Activated CD4-positive, alpha-beta T cell treated with anti-CD3 and anti-CD28 coated beads, Interleukin-2, amount 10 ng/mL, durations not matched to agents 24 days and 14 days (primary cell): ENCODE measurements at places on chromosomes 2 and 18. TPM values are rescaled to one million over a fixed set of nuclear protein-coding genes. Genes with fewer than 3 reads are reported as not detected.

GRCh38 chr2:207692206-207693065, 19.0 kb upstream of the CCNYL1 start:
- DNase-seq = peak; percentile 80

GRCh38 chr2:51018145-51018544, 13.8 kb downstream of the NRXN1 start:
- DNase-seq = no peak

DNA sequence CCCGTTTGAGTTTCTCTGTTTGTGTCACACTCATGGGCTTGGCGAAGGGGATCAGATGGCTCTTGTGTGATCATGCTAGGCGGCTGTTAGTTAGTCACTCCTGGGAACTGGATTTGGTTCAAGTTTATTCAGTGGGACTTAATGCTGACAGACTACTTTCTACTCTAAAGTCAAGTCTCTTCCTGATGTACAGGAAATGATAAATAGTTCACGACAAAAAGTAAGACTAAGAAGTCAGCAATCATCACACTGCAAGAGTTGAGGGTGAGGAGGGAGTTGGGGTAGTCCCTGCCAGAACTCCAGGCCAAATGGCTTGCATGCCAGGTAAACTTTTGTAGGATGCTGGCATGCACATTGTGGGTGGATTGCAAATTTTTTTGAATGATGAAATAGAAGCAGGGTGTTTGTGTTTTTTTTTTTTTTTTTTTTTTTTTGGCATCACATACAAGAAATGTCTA, 25.1 kb upstream of the CCL20 start:
- no peak for DNase-seq

The ARHGAP25 gene
- total RNA-seq = 37.8 and 42.2 TPM in 2 replicates

DNA sequence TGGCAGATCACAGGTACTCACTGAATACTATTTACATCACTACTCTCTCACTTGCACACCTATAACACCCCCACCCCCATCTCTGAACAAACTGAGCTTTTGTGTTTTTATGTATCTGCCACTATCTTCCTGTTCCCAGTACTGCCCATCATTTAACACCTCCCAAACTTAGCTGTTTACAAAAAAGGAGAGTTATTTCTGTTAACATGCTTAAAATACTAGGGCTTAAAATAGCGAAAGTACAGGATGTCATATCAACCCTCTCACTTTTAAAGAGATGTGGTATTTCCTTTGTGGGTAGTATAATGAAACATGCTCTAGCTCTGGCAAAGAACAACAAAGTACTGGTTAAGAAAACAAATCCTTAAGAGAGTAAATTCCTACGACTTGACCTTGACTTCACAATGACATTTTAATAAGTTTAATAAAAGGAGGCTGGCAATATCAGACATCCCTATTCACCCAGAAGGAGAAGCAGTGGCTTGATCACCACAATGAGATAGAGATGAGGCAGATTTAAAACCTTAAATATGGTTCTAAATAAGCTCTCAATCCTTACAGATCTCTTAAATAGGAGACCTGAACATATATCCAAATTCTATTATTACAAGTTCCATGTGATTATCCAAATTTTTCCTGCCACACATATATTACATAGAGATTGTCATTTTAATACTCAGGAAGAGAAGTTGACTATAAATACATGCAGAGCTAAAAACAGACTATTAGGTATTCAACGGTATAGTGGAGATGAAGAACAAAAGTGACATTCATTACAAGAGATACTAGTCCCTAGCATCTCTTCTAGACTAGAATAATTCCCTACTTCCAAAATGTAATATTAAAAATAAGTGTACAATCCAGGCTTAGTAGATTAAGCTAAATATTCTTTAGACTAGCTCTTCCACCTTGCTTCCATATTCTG, 36.9 kb downstream of the TRAK2 start:
- peak; percentile 64 for DNase-seq
